ENCODE measurements at places on chromosomes 3 and 15. TPM values are rescaled to one million over a fixed set of nuclear protein-coding genes. Genes with fewer than 3 reads are reported as not detected.

PP2D1 gene
- total RNA-seq, result not detected

CLDN1 gene
- total RNA-seq, result not detected

NR1I2 gene
- total RNA-seq, result 0.91 TPM

KLHL6 gene
- total RNA-seq, result 59.0 TPM

VEPH1 gene
- total RNA-seq, result not detected

TMEM207 gene
- total RNA-seq, result not detected

Measured in naive thymus-derived CD8-positive, alpha-beta T cell (primary cell).